Natural killer cell (primary cell): ENCODE measurements at places on chromosomes 12 and 14. TPM values are rescaled to one million over a fixed set of nuclear protein-coding genes. Genes with fewer than 3 reads are reported as not detected.

The NEDD8 gene
- 95.9 TPM for total RNA-seq

The TAS2R10 gene
- 1.2 TPM for total RNA-seq

The TMEM132D gene
- not detected for total RNA-seq

- H3K27me3 ChIP-seq: no peaks in the 10 kb centered on the region
- peak overlapping the region; percentile 10 for H3K27ac ChIP-seq
- peaks cover 35% of the 10 kb centered on the region for H3K4me1 ChIP-seq
- no peak overlapping the region for H3K4me3 ChIP-seq
Measured at GRCh38 chr12:96048393-96048969, 13.1 kb upstream of the LTA4H start.

GRCh38 chr12:58262796-58263195 is 321.4 kb downstream of the ATP23 start:
- H3K27ac ChIP-seq: no peak overlapping the region
- H3K27me3 ChIP-seq: no peaks in the 10 kb centered on the region
- DNase-seq: no peak
- H3K36me3 ChIP-seq: no peaks in the 10 kb centered on the region

DNA sequence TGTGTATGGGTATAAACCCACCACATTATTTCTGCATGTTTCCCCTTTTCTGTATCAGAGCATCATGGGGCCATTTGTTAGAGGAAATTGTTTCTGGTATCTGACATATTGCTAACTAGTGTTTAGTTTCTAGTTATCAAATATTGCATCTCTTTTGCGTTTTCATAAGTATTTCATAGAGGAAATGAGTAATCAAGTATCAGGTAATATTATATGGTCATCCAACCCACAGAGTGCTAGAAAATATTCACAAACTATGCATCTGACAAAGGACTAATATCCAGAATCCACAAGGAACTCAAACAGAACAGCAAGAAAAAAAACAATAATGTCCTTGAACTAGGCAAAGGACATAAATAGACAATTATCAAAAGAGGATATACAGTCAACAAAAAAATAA is 258.9 kb upstream of the LRIG3 start:
- no peaks in the 10 kb centered on the region for H3K4me1 ChIP-seq
- H3K27ac ChIP-seq: no peak overlapping the region
- no peaks in the 10 kb centered on the region for H3K27me3 ChIP-seq
- no peak overlapping the region for H3K4me3 ChIP-seq

- H3K36me3 ChIP-seq: no peaks in the 10 kb centered on the region
- H3K4me3 ChIP-seq: no peak overlapping the region
- no peak for DNase-seq
Measured at GRCh38 chr12:22935501-22935900, 310.5 kb downstream of the ETNK1 start.

- DNase-seq: no peak
- no peak overlapping the region for H3K4me3 ChIP-seq
- no peak overlapping the region for H3K27ac ChIP-seq
- H3K27me3 ChIP-seq: peaks cover 9% of the 10 kb centered on the region
Measured at GRCh38 chr14:22824711-22825359, 4.9 kb upstream of the MRPL52 start.

- no peak for DNase-seq
- no peaks in the 10 kb centered on the region for H3K4me1 ChIP-seq
- no peaks in the 10 kb centered on the region for H3K27me3 ChIP-seq
- no peak overlapping the region for H3K4me3 ChIP-seq
Measured at GRCh38 chr12:20477672-20478071, 109.3 kb downstream of the PDE3A start.

- H3K27ac ChIP-seq: no peak overlapping the region
- H3K27me3 ChIP-seq: no peaks in the 10 kb centered on the region
- DNase-seq: no peak
Measured at GRCh38 chr14:97726676-97727075, 929.5 kb downstream of the VRK1 start.

GRCh38 chr14:66099451-66099850 is 386.7 kb upstream of the CCDC196 start:
- H3K4me3 ChIP-seq: no peak overlapping the region
- no peaks in the 10 kb centered on the region for H3K36me3 ChIP-seq
- H3K27me3 ChIP-seq: no peaks in the 10 kb centered on the region
- no peak overlapping the region for H3K27ac ChIP-seq

- no peaks in the 10 kb centered on the region for H3K36me3 ChIP-seq
- H3K4me3 ChIP-seq: no peak overlapping the region
- no peak overlapping the region for H3K27ac ChIP-seq
- no peaks in the 10 kb centered on the region for H3K4me1 ChIP-seq
- no peaks in the 10 kb centered on the region for H3K27me3 ChIP-seq
Measured at GRCh38 chr14:22243971-22244581, 344.9 kb downstream of the DAD1 start.
